Pulmonary artery endothelial cell (primary cell): ENCODE measurements at places on chromosomes 11 and 22. TPM values are rescaled to one million over a fixed set of nuclear protein-coding genes. Genes with fewer than 3 reads are reported as not detected.

GRCh38 chr11:31827455-31828206 is 16.5 kb upstream of the PAX6 start:
- no peak for DNase-seq

DNA sequence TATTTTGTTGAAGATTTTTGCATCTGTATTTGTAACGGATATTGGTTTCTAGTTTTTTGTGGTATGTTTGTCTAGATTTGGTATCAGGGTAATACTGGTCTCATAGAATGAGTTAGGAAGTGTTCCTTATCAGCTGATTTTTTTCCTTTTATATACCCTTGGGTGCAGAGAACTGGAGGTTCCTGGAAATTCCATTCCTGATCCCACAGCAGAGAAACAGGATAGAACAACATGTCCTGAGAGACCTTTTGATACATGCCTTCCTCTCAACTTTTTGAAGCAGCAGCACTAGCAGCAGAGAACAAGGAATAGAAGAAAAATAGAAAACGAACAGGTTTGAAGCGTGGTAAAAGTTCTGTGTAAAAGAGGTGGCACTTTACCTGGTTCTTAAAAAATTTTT is 36.8 kb downstream of the BIRC2 start:
- no peak for DNase-seq

AGBL2 gene
- 0.18 and 0.26 TPM in 2 replicates for total RNA-seq

DNA sequence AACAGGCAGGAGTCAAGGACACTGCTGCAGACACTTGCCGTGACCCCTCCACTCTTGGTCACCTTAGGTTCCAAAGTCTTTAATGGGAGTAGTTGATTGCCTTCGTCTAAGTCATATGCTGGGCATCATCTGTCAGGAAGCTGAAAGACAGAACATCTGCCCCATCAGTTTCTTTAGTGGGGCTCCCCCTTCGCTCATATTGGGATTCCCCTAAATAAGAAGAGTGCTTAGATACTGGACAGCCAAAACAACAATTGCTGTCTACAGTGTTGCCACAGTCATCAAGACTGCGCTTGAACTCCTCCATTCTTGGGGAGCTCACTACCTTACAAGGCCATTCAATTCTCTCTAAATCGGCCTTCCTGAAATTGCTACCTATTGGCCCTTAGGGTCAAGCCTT is 58.5 kb downstream of the UBASH3B start:
- DNase-seq, result no peak

DNA sequence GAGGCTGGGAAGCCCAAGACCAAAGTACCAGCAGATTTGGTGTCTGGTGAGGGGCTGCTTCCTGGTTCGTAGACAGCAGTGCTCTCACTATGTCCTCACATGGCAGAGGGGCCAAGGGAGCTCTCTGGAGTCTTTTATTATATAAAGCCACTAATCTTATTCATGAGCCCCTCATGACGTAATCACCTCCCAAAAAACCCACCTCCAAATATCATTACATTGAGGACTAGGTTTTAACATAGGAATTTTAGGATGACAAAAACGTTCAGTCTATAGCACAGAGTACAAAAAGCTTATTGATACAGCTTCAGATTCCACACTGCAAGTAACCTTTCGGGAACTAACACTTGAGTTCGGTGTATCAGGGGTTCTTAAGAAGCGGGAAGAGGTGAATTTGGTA is 4.1 kb upstream of the MS4A18 start:
- no peak for DNase-seq
